ENCODE measurements at places on chromosomes 5 and 9.

DNA sequence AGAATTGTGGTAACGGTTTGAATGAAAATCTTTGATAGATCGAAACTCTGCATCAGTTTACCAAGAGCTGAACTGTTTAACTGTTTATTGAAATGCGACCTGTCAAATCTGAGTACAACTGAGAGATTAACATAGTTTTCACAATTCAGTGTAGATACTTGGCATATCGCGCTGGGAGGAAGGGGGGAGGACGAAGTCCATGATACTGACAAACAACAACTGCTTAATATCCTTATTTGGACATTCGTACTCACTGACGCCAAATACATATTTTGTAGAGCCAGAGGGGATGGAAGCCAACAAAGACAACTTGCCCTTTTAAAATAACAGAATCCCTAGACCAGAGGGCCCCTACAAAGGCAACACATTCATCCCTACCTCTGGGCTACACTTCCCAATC is 93.2 kb downstream of the GLIS3 start:
- no peak for DNase-seq

DNA sequence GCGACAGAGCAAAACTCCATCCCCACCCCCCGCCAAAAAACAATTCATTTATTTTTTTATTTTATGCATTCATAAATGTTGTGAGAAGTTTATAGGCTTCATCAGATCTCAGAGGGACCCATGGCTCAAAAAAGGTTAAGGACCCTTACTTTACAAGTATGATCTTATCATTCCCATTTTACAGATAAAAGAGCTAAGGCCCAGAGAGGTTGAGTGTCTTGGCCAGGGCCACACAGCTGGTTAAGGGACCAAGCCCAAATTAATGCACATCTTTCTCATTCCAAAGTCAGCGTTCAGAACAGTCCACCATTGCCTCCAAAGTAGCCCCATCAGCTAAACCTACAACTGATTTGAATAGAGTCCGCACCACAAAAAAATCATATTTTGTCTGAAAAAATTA is 67.8 kb downstream of the PPARGC1B start:
- no peak for DNase-seq

DNA sequence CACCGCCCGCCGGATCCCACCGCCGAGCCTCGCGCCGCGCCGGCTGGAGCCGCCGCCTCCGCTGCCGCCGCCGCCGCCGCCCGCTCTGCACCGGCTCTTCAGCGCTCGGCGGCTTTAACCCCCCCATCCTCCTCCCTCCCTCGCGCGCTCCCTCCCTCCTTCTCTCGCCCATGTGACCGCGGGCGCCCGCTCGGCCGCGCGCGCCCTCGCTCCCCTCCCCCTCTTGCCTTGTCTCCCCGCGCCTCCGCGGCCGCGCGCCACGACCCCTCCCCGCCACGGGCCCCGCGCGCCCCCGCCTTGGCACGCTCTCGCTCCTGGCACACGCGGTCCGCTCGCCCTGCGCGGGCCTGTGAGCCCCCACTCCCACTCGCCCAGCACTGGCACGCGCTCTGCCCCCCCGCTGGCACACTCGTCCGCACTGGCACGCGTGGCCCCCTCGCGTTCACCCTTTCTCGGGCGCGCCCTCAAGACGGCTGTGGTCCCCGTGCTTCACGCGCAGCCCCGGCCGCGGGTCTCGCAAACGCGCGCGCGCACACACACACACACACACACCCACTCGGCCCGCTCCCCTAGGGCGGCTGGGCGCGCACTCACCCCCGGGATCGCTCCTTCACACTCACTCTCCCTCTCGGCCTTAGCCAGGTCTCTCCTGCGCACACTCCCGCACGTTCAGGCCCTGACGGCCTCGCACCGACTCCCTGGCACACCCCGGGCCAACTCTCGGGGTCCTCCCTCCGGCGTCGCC is at the start of gene CNTFR:
Gene CNTFR, minus strand, starts transcription at position 89 of the 745 bp plus-strand sequence. CDS start 20,743 bp downstream, outside the sequence.
- DNase-seq = no peak

DNA sequence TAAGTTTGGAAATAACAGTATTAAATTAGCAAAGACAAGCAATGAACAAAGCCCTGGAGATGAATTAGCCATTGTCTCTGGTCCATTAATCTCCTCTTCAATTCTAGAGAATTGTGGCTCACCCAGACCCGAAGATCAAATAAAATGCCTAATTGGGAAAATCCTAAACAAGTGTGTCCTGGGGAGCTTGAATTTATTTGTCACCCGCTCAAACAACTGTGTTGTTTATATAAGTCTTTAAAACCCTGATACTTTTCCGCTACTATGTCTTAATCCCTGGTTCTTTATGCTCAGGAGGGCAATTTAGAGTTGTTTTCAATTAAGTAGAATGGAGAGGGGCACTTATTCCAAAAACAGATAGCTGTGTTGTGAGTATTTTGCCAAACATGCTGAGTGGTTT is 128.4 kb downstream of the ANXA1 start:
- DNase-seq = no peak

DNA sequence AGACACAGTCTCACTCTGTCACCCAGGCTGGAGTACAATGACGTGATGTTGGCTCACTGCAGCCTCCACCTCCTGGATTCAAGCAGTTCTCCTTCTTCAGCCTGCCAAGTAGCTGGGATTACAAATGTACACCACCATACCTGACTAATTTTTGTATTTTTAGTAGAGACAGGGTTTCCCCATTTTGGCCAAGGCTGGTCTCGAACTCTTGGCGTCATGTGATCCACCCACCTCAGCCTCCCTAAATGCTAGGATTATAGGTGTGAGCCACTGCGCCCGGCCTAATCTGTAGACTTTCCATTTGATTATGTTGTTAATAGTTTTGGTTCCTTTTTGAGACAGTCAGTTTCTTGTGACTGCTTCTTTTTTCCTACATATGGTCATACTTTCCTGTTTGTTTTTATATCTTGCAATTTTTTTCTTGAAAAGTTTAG is 31.0 kb downstream of the MTREX start:
- no peak for DNase-seq
